ENCODE measurements at places on chromosomes 2 and 18.

DNA sequence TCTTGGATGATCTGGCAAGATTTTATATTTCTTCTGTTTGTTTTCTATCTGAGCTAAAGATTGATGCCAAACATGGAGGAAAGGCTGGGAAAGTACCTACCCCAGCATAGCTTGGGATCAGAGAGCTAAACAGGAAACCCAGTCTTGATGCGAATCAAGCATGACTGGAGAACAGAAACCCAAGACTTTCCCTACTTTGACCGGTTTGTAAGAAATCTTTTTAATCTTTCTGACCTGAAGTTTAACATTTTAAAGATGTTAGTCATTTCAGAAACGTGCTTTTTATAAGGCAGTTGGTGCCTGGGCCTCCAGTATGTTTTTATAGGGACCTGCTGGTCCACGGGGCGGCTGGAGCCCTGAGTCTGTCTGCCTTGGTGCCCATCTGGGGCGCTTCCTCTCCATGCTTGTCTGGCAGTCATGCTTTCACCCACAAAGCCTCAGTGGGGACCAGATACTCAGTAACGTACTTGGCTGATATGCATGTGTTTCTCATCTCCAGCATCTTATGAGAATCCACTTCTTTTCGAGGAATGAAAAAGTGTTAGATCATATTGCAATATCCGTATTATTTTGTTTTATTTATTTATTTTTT, 266.5 kb downstream of the PTGR3 start:
- DNase-seq, result no peak

GRCh38 chr18:79597176-79597830, 82.3 kb upstream of the CTDP1 start:
- no peak for DNase-seq

GRCh38 chr2:28557389-28558131, 61.7 kb downstream of the PLB1 start:
- no peak for DNase-seq

GRCh38 chr2:23380562-23381065, 4.4 kb upstream of the KLHL29 start:
- DNase-seq, result no peak

GRCh38 chr2:212181646-212182045, 357.0 kb downstream of the ERBB4 start:
- no peak for DNase-seq

- no peak for DNase-seq
Measured at GRCh38 chr2:96961210-96961950, 25.0 kb downstream of the FAM178B start.

DNA sequence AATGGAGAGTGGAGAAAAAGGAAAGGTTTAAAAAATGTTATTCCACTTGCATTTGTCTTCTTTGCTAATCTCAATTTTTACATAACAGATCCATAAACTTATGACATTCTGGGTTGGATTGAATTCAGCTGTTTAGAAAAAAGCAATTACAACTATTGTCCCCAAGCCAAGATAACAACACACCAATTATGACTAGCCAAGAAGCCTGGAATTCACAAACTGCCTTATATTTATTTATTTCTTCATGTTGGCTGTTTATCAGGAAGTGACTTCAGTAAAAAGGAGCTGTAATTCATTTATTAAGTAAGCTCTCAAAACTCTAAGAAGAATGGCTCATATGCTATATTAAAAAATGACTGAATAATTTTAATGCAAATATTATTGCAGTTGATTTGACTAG, 137.4 kb downstream of the CALCRL start:
- DNase-seq, result no peak

GRCh38 chr2:34003795-34004194, 404.7 kb upstream of the FAM98A start:
- DNase-seq, result no peak

GRCh38 chr2:241767464-241768250, 9.0 kb upstream of the GAL3ST2 start:
- no peak for DNase-seq

DNA sequence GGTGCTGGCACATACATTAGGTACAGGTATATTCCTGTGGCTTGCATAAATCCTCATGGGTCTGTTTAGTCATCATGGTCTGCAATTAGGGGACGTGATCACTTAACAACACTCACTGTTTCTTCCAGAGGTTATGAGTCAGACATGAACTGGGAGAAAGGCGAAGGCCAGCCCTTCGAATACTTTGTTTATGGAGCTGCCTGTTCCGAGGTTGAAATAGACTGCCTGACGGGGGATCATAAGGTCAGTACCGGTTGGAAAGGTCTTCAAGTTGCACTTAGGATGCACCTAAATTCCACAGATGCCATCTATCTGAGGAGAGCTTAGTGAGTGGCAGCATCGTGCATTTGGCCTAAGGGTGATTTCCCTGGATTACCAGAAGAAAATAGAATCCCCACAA, 76.9 kb downstream of the AOX1 start:
- no peak for DNase-seq

- no peak for DNase-seq
Measured at GRCh38 chr2:203928849-203929248, 7.7 kb upstream of the ICOS start.

- DNase-seq, result no peak
Measured at GRCh38 chr2:25570161-25570845, 103.1 kb downstream of the DTNB start.

DNA sequence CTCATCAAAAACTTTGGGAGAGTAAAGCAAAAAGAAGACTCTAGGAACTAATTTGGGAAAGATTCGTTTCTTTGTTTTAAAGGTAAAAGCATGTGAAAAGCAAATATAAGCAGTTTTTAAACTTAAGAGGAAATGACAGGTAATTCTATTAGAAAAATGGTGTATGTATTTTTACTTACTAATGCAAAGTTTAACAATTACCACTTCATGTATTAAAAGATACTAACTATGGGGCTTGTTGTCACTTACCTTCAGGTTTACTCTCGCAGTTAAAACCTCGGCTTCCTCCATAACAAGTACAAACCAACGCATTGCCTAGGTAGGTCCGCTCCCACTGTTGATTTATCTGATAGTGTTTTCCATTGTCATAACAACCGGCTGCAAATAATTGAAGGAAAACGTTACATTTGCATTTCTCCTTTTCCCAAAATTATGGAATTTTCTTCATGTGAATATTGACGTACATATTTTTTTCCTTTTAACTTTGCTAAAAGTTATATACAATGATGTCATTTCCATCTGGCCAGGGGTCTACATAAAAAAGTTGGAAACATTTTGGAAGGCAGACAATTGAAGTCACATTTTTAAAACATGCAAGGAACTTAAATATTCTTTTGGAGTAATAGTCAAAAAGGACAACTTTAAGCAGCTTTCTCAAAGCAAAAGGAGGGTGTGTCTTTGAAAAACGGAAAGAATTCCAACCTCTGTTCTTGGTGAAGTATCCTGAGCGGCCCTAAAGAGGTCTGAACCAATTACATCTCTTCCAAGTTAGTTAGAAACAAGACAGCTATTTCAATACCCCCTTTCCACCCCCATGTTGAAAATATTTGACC, 1.2 kb downstream of the FN1 start:
- DNase-seq, result no peak

DNA sequence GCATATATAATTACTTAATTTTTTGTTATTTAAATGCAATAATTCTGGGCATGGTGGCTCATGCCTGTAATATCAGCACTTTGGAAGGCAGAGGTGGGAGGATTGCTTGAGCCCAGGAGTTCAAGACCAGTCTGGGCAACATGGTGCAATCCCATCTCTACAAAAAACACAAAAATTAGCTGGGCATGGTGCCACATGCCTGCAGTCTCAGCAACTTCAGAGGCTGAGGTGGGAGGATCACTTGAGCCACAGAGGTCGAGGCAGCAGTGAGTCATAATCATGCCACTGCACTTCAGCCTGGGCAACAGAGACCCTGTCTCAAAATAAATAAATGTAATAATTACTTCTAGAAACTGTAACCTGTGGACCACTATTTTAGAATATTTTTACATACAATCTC, 21.5 kb upstream of the TMEM87B start:
- DNase-seq, result no peak

- no peak for DNase-seq
Measured at GRCh38 chr2:213544940-213545339, 260.7 kb downstream of the SPAG16 start.

DNA sequence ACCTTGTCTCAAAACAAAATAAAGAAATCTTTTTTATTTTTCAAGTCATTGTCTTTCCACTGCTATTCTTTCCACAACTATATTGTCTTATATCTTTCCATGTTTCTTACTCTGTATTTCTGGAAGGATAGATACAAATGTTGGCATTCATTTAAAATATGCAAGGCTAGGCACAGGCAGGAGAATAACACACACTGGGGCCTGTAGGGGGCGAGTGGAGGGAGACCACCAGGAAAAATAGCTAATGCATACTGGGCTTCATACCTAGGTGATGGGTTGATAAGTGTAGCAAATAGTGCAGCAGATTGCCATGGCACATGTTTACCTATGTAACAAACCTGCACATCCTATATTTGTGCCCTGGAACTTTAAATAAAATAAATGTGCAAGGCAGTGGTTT, 9.6 kb downstream of the MRPL30 start:
- DNase-seq, result no peak

- DNase-seq, result no peak
Measured at GRCh38 chr2:82485701-82486100, 1973.4 kb downstream of the SUCLG1 start.

DNA sequence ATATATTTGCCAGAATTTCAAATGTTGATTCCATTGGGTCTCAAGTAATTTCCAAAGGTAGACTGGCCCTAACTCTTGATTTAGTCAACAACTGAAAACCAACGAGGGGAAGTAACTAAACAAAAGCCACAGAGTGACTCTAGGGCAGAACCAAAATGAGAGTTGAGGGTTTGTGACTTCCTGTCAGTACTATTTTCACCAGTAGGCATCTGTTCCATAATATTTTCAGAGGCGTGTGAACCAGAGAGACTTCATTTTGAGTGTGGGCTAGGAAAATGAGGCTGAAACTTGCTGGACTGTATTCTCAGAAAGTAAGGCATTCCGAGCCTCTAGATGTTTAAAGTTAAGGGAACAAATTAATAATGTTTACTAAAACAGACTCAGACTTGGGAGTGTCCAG, 70.6 kb downstream of the GDF7 start:
- no peak for DNase-seq

DNA sequence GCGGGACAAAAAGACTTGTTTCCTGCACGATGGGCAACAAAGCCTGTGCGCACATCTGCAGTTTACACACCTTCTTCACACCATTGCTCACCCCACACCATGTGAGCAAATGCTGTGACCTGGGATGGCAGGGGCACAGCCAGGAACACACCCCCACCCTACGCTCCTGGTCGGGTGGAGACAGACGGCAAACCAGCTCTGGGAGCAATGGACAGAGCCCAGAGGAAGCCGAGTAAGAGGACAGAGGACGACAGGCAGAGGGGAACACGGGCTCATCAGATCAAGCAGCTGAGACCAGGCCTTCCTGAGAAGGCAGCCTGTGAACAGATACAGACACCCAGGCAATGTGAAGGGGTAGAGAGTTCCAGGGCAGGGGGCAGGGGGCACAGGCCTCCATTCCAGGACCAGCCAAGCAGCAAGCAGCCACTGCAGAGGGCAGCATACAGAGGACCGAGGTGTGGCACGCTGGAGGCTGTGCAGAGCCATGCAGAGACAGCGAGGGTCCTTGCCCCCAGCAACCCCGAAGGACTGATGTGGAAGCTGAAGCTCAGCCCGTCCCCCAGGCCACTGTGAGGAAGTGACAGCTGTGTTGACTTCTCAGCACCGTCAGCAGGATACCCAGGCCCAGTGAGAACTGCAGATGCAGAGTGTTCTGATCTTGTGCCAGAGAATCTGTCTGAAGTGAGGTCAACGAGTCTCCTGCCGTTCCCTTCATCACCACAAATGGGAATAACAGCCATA, 46.2 kb downstream of the PARD6G start:
- DNase-seq, result no peak

GRCh38 chr2:141331127-141331526, 799.7 kb downstream of the LRP1B start:
- DNase-seq, result no peak

- DNase-seq, result peak; percentile 29
Measured at GRCh38 chr2:209600341-209601171, 171.1 kb upstream of the UNC80 start.

DNA sequence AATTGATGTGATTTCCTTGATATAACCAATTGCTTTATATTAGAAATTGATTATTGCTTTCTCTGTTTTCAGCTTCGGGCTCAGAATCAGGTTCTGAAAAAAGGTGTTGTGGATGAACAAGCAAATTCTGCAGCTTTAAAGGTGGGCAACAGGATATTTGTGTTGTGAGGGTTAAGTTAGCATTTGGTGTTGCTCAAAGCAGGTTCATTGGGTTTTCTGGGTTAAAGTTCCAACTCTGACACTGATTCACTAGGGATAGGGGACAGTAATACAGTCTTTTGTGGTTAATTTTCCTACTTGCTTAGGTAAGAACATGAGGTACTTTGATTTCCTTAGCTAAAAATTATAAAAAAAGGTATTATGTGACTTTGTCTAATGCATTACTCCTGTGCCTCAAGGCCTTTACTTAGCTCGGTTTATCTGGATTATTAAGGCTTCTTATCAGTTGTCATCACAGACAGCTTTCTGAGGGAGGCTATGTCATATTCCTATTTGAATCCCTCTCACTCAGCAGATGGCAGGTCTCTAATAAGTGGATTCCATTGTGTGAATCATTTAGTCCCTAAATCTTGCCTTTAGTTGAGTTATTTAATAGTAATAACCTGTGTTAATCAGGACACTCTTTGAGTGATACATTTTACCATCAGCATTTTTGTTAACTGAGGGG, 78.9 kb upstream of the STON1 start:
- DNase-seq, result no peak

GRCh38 chr18:79718126-79718525, 38.5 kb downstream of the CTDP1 start:
- DNase-seq, result no peak

DNA sequence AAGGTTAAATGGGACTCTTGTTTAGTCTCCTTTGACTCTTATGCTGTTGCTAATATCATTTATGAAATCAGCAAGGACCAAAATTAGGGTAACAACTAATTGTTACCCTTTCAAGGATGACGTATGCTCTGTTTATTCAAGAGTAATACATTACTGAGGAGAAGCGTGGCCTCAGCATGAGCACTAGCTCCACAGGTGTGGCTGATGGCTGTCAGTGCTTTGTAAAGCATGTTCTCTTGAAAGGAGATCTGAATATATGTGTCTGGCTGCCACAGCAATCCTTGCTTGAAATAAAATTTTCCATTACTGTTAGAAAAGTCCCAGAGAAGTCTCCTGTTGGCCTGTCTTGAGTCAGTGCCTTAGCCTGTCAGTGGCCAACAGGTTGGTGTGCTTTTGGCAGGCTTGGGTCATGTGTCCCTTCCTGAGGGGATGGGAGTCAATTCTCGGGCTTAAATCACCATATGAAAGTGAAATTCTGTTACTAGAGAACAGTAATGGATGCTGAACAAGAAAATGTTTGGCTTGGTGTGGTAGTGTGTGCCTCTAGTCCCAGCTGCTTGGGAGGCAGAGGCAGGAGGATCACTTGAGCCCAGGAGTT, 32.7 kb downstream of the ABI2 start:
- no peak for DNase-seq

DNA sequence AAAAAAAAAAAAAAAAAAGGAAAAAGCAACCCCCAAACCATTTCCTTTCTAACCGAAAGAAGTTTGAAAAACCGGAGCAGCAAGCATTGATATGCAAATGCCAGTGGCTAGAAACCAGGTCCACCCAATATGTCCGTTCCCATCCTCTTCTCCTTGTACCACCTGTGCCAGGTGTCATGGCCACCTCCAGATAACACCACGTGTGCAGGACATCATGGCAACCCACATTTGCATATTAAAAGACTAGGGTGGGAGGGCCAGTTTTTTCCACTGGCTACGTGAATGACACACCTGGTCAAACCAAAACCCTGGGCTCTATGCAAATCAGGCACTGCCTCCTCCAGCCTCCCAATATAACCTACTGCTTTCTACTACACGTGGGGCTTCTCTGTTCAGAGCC, 303.3 kb upstream of the GULP1 start:
- no peak for DNase-seq

Measured in NCI-H2081 treated with DMSO at 0.1 percent for 48 hours (cell line).